ENCODE measurements at places on chromosomes 7 and 10.

GRCh38 chr10:33142295-33142694 is 184.3 kb upstream of the ITGB1 start:
- no peaks in the 10 kb centered on the region for H3K36me3 ChIP-seq
- peaks cover 39% of the 10 kb centered on the region for H3K4me1 ChIP-seq
- H3K27me3 ChIP-seq, result no peaks in the 10 kb centered on the region
- no peak overlapping the region for H3K27ac ChIP-seq

GRCh38 chr7:55104712-55105433 is 86.1 kb downstream of the EGFR start:
- no peaks in the 10 kb centered on the region for H3K4me1 ChIP-seq
- no peak overlapping the region for H3K27ac ChIP-seq
- H3K27me3 ChIP-seq, result peaks cover 22% of the 10 kb centered on the region
- DNase-seq, result no peak
- H3K4me3 ChIP-seq, result no peak overlapping the region

GRCh38 chr10:131277969-131278368 is 33.6 kb downstream of the TCERG1L start:
- H3K36me3 ChIP-seq, result no peaks in the 10 kb centered on the region
- no peaks in the 10 kb centered on the region for H3K4me1 ChIP-seq
- no peak for DNase-seq
- H3K27ac ChIP-seq, result no peak overlapping the region

- H3K27ac ChIP-seq, result no peak overlapping the region
- no peaks in the 10 kb centered on the region for H3K36me3 ChIP-seq
- no peak overlapping the region for H3K4me3 ChIP-seq
- peaks cover 29% of the 10 kb centered on the region for H3K27me3 ChIP-seq
Measured at GRCh38 chr7:50095634-50096033, 2.6 kb upstream of the ZPBP start.

- H3K4me3 ChIP-seq, result no peak overlapping the region
- no peaks in the 10 kb centered on the region for H3K36me3 ChIP-seq
- H3K4me1 ChIP-seq, result peaks cover 8% of the 10 kb centered on the region
- DNase-seq, result no peak
Measured at GRCh38 chr10:92822964-92823363, 25.4 kb upstream of the EXOC6 start.

DNA sequence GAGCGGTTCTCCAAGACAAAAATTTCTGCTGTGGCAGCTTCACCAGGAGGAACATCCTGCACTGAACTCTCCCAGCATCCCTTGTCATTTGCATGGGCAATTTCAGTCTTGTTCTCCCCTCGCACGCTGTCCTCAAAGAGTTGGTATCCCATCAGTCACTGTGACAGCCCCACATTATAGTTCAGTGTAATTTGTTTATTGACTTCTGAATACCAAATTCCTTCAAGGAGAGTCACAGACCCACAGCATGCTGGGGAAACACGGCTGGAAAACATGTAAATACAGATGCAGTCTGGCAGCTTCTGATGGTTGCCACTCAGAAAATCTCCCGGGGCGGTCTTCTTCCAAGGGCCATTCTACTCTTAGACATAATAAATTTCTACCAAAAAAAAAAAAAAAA is 151.0 kb upstream of the NEBL start:
- H3K4me3 ChIP-seq, result no peak overlapping the region
- no peak overlapping the region for H3K27ac ChIP-seq
- no peaks in the 10 kb centered on the region for H3K4me1 ChIP-seq
- no peaks in the 10 kb centered on the region for H3K27me3 ChIP-seq

Measured in activated CD8-positive, alpha-beta memory T cell treated with anti-CD3 and anti-CD28 coated beads, Interleukin-2, amount 10 ng/mL, durations not matched to agents 7 days and 5 days (primary cell).